ENCODE measurements at places on chromosomes 6 and 20. TPM values are rescaled to one million over a fixed set of nuclear protein-coding genes. Genes with fewer than 3 reads are reported as not detected.

The OR2H2 gene
- not detected for polyA plus RNA-seq

The LY6G5C gene
- 5.1 TPM for polyA plus RNA-seq

The MED23 gene
- polyA plus RNA-seq: 16.9 TPM

DNA sequence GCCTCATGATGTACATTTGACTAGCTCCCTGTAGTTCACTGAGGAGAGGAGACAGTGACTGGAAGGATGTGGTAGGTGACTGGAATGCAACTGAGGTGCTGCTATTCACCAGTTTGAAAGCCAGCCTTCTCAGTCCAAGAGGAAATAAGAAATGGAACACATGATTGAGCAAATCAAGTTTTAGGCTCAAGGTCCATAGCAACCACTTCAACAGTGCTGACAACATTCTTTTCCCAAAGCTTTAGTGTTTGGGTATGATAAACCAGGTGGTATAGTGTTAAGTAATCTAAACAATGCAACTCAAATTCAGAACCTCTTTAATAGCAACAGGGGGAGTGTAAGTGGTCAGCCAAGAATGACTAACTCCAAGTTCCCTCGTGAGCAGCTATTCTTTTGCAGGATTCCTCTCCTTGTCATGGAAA is 9.2 kb downstream of the ZHX3 start:
- no peaks in the 10 kb centered on the region for H3K27me3 ChIP-seq
- peaks cover 35% of the 10 kb centered on the region for H3K4me1 ChIP-seq
- 0 out of 2 replicates have a peak overlapping the region, but pooled peaks have one; percentile 11 for H3K4me3 ChIP-seq

The GPSM3 gene
- 6.8 TPM for polyA plus RNA-seq

- DNase-seq: no peak
- H3K27me3 ChIP-seq: peaks cover 23% of the 10 kb centered on the region
- H3K27ac ChIP-seq: no peak overlapping the region
- no peaks in the 10 kb centered on the region for H3K36me3 ChIP-seq
- H3K4me3 ChIP-seq: no peak overlapping the region
- no peaks in the 10 kb centered on the region for H3K4me1 ChIP-seq
These were observed 131.8 kb upstream of the MLN start for GRCh38 chr6:33935439-33936080.

The COL20A1 gene
- not detected for polyA plus RNA-seq

The PEX6 gene
- 12.5 TPM for polyA plus RNA-seq

DNA sequence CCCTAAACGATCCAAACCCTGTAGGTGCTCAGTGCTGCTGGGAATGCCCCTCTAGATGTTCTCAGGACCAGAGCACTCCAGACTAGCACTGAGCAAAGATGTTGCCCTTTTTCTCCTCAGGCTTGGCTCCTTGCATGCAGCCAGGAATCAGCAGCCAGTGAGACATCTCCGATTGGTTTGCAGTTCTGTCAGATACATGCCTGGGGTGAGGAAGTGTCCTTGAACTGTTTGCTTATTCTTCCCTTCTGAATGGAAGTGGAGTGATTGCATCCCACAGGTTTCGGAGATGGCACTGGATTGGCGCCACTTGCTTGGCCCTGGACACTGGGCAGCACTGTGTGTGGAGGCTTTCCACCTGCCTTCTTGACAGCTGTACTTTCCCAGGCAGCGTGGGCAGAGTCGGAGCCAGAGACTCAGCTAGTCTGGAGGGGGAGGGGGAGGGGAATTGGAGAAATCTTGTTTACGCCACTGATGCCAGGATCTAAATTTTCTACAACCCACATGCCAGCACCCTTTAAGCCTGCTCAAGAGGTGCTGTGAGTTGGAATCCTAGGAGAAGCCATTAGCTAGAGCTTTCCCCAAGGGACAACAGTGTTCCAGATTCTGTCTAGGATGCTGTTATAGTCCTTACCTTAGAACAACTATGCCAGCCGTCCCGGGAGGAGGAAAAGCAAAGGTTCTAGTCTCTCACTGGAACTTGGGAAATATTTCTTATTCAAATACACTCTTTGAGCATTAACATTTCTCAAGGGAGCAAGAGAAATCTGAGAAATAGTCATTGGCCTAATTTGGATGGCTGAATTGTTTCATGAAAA is 49.2 kb upstream of the SASH1 start:
- H3K36me3 ChIP-seq: peaks cover 27% of the 10 kb centered on the region
- H3K27ac ChIP-seq: no peak overlapping the region
- no peak overlapping the region for H3K4me3 ChIP-seq
- DNase-seq: no peak

GRCh38 chr6:41759905-41760579 is 12.8 kb upstream of the PGC start:
- H3K4me3 ChIP-seq: no peak overlapping the region
- H3K27me3 ChIP-seq: no peaks in the 10 kb centered on the region
- DNase-seq: no peak
- no peaks in the 10 kb centered on the region for H3K4me1 ChIP-seq

DNA sequence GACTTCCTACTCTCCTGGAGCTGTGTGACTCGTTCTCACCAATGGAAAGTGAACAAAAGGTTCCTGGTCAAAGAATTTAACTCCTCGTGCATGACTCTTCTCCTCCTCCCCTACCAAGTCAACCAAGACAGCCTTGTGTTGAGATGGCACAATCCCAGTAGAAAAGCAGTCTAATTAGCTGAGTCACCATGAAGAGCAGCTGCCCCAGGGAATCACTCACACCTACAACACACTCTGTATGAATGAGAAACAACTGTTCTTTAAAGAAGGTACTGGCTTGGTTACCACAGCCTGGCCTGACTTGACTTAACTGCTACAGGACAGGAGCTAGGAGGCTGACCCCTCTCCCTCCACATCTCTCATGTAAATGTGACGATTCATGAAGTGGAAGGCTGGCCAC is 2.9 kb upstream of the HLA-DOB start:
- peaks cover 23% of the 10 kb centered on the region for H3K27me3 ChIP-seq
- no peak overlapping the region for H3K4me3 ChIP-seq
- no peaks in the 10 kb centered on the region for H3K36me3 ChIP-seq

- H3K4me1 ChIP-seq: no peaks in the 10 kb centered on the region
- H3K27me3 ChIP-seq: no peaks in the 10 kb centered on the region
- no peak overlapping the region for H3K4me3 ChIP-seq
- H3K36me3 ChIP-seq: no peaks in the 10 kb centered on the region
These were observed 162.2 kb downstream of the NKAIN2 start for GRCh38 chr6:123965894-123966293.

DNA sequence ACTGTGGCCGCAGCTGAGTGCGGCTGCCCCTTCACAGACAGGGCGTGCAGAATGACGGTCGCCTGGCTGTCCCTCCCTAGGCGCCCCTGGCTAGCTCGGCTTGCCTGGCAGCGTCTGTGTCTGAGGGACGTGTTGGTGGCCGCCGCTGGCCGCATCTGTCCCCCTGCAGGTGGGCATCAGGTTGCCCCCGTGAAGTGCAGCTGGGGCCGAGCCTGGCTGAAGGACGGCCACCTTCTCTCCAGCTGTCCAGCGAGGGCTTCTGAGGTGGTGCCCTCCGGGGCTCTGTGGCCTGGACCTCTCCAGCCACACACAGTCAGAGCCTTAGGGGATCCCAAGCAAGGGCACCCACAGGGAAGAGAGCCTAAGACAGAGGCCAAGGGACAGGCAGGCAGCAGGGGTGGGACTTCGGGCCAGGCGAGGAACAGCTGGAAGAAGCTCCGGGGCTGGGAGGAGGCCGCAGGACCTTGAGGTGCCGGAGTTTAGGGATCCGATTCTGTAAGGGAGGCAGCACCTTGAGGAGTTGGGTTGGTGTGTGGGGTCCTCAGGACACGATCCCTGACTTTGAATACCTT is 89.0 kb upstream of the EPB41L1 start:
- no peak for DNase-seq
- peak overlapping the region; percentile 76 for H3K4me3 ChIP-seq
- no peaks in the 10 kb centered on the region for H3K36me3 ChIP-seq
- peaks cover 10% of the 10 kb centered on the region for H3K4me1 ChIP-seq

The ZFP57 gene
- not detected for polyA plus RNA-seq

The CALHM6 gene
- polyA plus RNA-seq: 1.7 TPM

- DNase-seq: no peak
- H3K27ac ChIP-seq: no peak overlapping the region
- no peaks in the 10 kb centered on the region for H3K36me3 ChIP-seq
- peaks cover 18% of the 10 kb centered on the region for H3K27me3 ChIP-seq
These were observed 116.8 kb upstream of the BACH2 start for GRCh38 chr6:90413396-90413795.

The NKX2-4 gene
- not detected for polyA plus RNA-seq

The IP6K3 gene
- 0.08 TPM for polyA plus RNA-seq

The SPAG4 gene
- 20.9 TPM for polyA plus RNA-seq

- H3K36me3 ChIP-seq: no peaks in the 10 kb centered on the region
- H3K4me1 ChIP-seq: no peaks in the 10 kb centered on the region
- H3K27me3 ChIP-seq: no peaks in the 10 kb centered on the region
- H3K4me3 ChIP-seq: no peak overlapping the region
- H3K27ac ChIP-seq: no peak overlapping the region
These were observed 132.2 kb upstream of the RREB1 start for GRCh38 chr6:6975459-6976111.

The NMBR gene
- polyA plus RNA-seq: not detected

GRCh38 chr20:58693226-58694006 is 816 bp downstream of the NPEPL1 start:
- DNase-seq: peak; percentile 43
- no peaks in the 10 kb centered on the region for H3K27me3 ChIP-seq
- peak overlapping the region; percentile 69 for H3K4me3 ChIP-seq
- H3K27ac ChIP-seq: peak overlapping the region; percentile 9
- peaks cover 25% of the 10 kb centered on the region for H3K4me1 ChIP-seq

DNA sequence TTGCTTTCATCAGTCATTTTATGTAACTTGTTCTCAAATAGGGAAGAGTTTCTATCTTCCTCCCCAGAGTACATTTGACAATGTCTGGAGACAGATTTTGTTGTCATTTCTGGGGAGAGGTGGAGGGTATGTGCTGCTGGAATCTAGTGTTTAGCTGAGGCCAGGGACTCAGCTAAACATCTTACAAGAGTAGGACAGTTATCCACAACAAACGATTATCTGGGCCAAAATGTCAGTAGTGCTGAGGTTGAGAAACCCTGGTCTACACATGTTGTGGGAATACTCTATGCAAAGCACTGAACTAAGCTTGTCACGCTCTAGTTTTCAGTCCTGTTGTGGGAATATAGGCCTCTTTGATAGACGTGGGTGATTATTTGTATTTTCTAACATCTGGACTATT is 171.4 kb downstream of the CD109 start:
- DNase-seq: no peak
- H3K4me1 ChIP-seq: no peaks in the 10 kb centered on the region
- H3K27me3 ChIP-seq: no peaks in the 10 kb centered on the region
- no peaks in the 10 kb centered on the region for H3K36me3 ChIP-seq
- no peak overlapping the region for H3K27ac ChIP-seq

DNA sequence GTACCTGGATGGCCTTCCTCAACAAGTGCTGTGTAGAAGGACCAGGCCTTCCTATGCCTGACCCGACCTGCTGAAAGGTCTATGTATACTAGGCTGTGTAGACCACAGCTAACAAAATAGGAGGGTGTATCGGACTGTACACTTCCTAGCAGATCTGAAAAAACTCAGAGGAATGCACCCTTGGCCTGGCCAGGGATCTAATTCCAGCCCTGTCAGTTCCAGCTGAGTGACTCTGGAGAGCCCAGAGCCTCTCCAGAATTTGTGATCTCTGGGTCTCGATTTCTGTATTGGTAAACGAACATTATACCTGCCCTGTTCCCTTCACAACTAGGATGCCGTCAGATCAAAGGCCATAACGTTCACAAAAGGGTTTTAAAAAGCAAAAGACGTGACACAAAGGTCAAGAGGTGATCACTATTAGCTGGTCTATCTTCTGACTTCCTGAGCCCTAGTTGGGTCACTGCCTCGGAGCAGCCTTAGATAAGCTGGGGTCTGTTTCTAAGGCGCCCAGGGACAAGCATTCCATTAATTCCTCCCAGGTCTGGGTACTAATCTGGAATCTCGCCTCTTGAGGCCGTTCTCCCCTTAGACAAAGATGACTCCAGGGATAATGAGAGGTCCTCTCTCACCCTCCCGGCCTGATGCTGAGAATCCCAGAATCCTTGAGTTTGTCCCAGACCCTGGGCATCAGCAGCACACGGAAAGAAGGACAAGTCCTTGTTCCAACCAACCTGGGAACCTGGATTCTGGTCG is 13.9 kb downstream of the MTCH1 start:
- H3K4me3 ChIP-seq: no peak overlapping the region
- peaks cover 82% of the 10 kb centered on the region for H3K36me3 ChIP-seq
- H3K27ac ChIP-seq: no peak overlapping the region

DNA sequence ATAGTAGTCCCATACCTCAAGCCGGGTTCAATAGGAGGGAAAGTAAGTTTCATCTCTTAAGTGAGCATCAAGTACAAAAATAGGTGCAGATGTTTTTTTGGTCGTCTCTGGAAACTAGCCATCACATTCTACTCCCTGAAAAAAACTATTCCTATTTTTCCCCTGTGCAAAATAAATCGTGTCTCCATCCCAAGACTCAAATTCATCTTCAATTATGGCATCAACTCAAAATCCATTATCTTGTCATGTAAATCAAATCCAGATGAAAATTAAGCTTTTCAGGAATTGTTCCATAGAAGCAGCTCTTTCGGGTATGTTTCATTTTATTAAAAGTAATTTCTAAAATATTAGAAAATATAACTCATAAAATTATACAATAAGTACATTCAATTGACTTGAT is 1368.4 kb downstream of the GRIK2 start:
- no peaks in the 10 kb centered on the region for H3K36me3 ChIP-seq
- H3K4me3 ChIP-seq: no peak overlapping the region

The VSX1 gene
- not detected for polyA plus RNA-seq

GRCh38 chr20:18857640-18858039 is 44.1 kb downstream of the SCP2D1 start:
- peak; percentile 60 for DNase-seq
- no peaks in the 10 kb centered on the region for H3K4me1 ChIP-seq
- H3K36me3 ChIP-seq: no peaks in the 10 kb centered on the region
- no peak overlapping the region for H3K4me3 ChIP-seq

The MAFB gene
- polyA plus RNA-seq: 3.8 TPM

The ERVFRD-1 gene
- not detected for polyA plus RNA-seq

The ARMH2 gene
- not detected for polyA plus RNA-seq

Data from GM23248 (cell line).